ENCODE measurements at places on chromosomes 16 and 17.

DNA sequence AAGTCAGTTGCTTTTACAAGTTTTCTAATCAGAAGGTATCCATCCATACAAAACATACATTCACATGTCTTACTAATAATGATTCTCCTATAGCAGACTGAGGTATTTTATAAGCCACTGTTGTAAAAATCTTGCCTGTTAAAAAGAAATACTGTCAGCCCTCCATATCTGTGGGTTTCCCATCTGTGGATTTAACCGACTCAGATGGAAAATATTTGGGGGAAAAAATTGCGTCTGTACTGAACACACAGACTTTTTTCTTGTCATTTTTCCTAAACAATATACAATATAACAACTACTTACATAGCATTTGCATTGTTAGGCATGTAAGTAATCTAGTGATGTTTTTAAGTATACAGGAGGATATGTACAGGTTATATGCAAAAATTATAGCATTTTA, 90.4 kb downstream of the PARN start:
- DNase-seq, result no peak

DNA sequence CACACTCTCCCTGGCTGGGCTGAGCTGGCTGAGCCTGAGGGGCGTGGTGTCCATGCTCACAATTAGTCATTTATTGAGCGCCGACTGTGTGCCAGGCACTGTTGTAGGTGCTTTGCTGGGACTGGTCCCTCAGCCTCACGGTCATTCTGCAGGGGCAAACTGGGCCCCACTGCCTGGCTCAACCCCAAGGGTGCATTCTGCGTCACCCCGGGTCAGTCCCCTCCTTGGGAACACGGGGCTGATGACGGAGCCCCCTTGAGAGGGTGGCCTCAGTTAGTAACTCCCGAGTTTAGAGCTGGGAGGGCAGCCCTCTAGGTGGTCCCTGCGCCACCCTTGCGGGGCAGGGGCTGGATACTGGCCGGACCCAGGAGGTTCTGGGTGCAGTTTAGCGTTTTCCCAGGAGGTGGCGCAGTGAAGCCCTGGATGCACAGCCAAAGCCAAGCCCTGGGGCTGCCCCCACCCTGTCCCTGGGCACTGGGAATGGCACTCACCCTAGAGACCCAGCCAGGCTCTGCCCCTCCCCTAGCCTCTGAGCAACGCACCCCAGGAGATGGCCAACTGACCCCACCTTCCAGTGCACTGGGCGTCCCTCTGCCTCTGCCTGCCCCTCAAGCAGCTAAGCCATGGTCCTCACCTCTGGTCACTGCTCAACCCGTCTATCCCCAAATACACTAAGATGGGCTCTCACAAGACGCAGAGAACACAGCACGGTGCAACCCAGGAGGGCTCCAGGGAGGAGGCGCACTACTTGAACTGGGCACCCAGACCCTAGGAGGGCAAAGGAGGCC, 243.2 kb upstream of the GSE1 start:
- peak; percentile 75 for DNase-seq

DNA sequence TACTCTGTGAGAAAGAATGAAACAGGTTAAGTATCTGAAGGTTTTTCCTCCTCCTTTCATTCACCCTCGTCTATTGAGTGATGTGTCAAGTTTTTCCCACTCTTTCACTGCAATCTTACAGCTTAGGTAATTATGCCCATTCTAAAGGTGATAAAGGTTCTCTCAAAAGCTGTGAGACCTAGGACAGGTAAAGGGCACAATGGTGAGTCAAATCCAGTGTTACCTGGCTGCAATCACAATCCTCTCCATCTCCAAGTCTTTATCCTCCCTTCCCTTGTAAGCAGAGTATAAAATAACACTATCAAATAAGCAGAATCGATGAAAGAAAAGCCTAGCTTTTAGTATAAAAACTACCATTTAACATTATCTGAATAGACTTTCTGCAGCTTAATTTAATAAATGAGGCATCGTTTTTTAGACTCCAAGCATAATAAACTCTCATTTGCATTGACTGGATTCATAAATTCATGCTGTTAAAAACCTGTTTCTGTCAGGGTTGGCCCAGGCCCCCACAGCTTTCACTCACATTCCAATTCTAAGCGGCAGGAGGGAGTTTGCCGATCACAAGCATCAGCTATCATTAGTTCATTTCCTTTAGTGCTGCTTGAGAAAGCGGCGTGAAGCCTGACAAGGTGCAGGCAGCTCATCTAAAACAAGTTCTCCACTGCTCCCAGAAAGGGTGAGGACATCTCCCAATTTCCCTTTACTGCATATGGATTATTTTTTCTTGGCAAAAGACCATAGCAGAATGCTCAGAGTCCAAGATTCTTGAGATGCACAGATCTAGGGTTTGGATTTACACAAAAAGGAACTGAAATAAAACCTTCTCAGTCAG, 67.8 kb downstream of the CDH8 start:
- no peak for DNase-seq

GRCh38 chr16:28846933-28847273, 755 bp upstream of the TUFM start:
- DNase-seq, result no peak

DNA sequence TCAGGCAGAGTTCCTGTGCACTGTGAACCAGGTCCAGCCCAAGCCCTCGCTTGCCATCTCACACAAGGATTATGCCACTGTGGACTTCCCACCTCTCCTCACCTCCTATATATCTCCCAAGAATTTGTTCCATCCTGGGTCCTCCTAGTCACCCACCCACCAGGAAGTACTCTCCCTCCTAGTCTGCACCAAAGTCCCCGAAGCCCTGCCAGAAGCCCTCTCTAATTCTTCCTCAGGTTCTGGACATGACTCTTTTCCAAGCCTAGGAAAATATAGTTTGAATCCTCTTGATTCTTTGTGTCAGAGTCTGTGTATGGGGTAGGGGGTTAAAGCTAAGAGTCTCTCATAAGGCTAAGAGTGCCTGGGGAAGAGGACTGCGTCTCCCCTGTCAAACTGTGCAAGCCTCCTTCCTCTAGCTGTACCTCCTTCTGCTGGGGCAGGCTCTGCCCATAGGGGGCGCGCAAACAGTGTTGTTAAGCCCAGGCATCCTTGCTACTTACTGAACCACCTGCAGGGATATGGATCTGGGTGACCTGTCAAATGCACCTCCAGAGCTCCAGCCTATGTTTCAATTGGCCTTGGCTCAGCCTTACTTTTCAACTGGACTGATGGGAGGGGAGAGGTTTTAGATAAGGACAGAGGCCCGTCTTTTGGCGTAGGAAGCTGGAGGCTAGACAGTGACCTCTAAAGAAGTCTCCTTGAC, 16.6 kb upstream of the DLX4 start:
- peak; percentile 78 for DNase-seq

GRCh38 chr16:1850981-1851380, 21.0 kb downstream of the MEIOB start:
- no peak for DNase-seq

DNA sequence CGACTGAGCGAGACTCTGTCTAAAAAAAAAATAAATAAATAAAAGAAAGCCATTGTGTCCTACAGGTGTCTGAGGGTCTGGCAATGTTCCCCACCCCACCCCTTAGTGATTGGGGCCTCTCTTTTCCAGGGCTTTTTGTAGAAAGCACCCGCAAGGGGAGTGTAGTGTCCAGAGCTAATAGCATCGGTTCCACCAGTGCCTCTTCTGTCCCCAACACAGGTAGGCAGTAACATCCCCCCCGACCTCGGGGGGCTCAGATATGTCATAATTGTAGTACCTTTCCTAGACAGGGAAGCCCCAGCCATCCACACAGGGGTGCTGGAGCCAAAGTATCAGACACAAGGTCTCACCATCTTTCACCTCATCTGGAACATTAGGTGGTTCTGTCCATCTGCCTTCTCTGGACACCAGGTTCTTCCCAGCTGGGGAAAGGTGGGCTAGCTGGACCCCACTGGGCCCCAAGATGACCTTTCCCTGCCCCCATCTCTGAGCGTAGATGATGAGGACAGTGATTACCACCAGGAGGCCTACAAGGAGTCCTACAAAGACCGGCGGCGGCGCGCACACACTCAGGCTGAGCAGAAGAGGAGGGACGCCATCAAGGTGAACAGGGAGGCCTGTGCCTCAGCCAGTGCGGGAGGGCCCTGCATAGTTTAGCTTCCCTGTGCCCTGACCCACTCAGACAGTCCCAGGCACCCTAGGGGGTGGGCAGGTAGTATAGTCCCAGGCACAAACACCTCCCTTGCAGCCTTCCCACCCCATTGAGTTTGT, 1.6 kb downstream of the MLX start:
- DNase-seq, result no peak

GRCh38 chr16:70700101-70701020, 14.5 kb upstream of the MTSS2 start:
- DNase-seq, result no peak

DNA sequence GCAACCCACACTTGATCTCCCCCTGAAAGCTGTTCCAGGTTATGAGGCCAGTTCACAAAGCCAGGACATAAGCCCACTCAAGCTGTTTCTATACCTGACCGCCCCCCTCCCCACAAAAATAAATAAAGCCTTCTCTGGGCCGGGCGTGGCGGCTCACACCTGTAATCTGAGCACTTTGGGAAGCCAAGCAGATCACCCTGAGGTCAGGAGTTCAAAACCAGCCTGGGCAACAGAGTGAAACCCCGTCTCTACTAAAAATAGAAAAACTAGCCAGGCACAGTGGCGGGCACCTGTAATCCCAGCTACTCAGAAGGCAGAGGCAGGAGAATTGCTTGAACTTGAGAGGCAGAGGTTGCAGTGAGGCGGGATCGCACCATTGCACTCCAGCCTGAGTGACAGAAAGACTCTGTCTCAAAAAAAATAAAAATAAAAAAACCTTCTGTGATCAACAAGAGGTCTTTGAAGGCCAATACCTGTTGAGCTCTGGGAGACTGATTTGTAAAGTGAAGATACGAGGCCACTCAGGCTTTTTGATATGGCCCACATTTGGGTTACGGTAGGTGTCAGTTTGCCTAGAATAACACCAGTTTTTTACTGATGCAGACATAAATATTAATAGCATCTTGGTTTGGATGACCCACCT, 2.2 kb downstream of the KDM8 start:
- DNase-seq, result no peak

GRCh38 chr17:74249590-74250270, 24.3 kb upstream of the DNAI2 start:
- DNase-seq, result no peak

GRCh38 chr17:8961829-8962228, 3.7 kb downstream of the PIK3R5 start:
- no peak for DNase-seq

GRCh38 chr17:50866950-50867362, 802 bp upstream of the TOB1 start:
- no peak for DNase-seq

DNA sequence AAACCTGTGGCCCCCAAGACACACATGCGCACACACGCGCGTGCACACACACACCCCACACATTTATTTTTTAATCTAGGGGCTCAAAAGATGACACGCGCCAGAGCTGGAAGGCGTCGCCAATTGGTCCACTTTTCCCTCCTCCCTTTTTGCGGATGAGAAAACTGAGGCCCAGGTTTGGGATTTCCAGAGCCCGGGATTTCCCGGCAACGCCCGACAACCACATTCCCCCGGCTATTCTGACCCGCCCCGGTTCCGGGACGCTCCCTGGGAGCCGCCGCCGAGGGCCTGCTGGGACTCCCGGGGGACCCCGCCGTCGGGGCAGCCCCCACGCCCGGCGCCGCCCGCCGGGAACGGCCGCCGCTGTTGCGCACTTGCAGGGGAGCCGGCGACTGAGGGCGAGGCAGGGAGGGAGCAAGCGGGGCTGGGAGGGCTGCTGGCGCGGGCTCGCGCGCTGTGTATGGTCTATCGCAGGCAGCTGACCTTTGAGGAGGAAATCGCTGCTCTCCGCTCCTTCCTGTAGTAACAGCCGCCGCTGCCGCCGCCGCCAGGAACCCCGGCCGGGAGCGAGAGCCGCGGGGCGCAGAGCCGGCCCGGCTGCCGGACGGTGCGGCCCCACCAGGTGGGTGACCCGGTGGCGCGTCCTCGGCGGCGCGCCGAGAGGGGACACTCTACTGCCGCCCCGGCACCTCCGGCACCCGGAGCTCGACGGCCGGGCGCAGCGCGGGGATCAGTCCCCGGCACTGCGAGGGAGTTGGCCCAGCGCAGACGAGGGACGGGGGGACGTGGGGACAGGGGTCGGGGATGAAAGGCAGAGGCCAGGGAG, at the start of gene STAT5A:
Gene STAT5A (plus strand): TSS at position 522 of the 826 bp plus-strand sequence. CDS start 914 bp downstream, outside the sequence.
- DNase-seq, result peak; percentile 76

DNA sequence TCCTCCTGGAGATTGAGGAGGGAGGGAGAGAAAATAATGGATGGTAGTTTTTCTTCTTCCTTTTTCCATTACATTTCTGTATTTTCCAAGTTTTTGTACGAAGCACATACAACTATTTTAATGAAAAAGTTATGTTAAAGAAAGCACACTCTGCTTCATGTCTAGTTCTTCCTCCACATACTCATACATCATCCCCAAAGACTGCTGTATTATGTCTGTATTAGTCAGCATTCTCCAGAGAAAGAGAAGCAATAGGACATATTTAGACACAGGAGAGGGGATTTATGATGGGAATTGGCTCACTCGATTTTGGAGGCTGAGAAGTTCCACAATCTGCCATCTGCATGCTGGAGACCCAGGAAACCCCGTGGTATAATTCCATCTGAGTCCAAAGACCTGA, 10.1 kb upstream of the ACSM2A start:
- DNase-seq, result no peak

- no peak for DNase-seq
These were observed 75.3 kb downstream of the MRC2 start for GRCh38 chr17:62702746-62703260.

GRCh38 chr17:73029991-73030390, 62.5 kb downstream of the SLC39A11 start:
- DNase-seq, result no peak

DNA sequence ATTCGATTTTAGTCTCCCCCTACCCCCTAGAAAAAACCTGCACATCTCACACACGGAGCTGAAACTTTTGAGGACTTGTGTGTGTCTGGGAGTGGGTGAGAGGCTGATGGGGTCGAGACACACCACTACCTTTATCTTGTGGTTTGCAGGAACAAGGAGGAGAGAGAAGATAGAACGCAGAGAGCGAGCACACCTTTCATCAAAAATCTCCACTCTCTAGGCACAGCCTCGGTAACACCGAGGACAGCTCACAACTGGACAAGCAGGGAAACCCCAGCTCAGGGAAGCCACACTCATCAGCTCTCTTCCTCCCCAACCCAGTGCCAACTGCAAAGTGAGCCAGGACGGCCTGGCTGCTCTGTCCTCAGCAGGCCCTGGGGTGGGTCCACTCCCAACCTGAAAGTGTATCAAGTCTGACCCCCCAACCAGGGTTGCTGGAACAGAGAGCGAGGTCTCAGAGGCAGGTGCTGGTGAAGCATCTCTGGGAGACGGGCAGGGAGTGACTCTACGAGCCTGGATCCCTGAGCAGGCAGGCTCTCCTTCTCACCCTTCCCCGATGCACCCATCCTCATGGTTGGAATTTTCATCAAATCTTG, 5.2 kb upstream of the GHDC start:
- no peak for DNase-seq

- DNase-seq, result no peak
These were observed 11.0 kb upstream of the CAPNS2 start for GRCh38 chr16:55555436-55555835.

GRCh38 chr17:77667478-77667877, 291.0 kb upstream of the TNRC6C start:
- DNase-seq, result no peak

- DNase-seq, result peak; percentile 20
These were observed 345.4 kb downstream of the SOX9 start for GRCh38 chr17:72466199-72466598.

GRCh38 chr17:7732981-7733539, 15.5 kb downstream of the DNAH2 start:
- no peak for DNase-seq

GRCh38 chr17:1077581-1077985, 80.7 kb downstream of the TIMM22 start:
- no peak for DNase-seq

Measured in GM19239 (cell line).